ENCODE measurements at places on chromosomes 16 and 17.

DNA sequence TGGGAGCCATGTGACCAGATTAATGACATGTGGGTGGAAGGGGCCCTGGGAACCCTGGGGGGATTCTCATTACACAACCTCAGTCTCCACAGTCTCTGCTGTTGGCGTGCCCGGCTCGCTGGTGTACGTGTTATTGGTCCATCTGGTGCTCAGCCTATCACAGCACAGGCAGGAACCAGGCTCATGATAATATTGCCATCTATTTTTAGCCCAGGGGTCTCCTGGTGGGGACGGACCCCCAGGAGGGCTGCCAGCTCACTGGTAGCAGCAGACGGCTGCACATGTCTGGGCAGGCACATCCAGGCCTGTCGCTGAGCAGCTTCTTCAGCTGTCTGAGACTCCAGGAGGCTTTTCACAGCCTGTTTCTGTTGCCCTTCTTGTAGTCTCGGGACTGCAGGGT, 123.8 kb downstream of the RAB11FIP4 start:
- DNase-seq, result no peak

- no peak for DNase-seq
Observed at GRCh38 chr17:1920948-1921351, 91.1 kb downstream of the RPA1 start.

DNA sequence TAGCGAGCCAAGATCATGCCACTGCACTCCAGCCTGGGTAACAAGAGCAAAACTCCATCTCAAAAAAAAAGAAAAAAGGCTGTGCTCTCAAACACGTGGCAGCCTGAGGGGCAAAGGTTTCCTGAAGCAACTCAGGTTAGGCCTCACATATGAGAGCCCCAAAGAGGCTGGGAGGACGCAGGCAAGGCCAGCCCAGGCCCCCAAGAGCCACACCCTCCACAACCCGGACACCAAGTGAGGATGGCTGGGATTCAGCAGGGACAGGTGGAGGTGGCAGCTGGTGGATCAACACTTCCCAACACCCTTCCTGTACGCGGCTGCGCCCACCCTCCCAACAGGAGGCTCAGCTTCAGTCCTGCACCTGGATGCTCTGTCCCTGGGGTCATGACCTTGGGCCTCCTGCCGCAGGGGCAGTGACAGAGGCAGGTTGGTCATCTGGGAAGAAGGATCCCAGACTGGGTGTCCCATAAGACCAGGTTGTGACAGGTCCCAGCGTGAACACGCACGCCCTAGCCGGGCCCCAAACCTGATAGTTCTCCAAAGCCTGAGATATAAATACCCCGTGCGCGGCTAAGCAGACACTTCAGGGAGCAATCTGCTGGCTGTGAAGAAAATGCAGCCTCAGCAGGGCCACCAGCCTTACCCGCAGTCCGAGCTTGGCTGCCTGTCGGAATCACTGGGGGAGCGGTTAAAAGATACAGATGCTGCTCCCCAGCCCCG, 78.1 kb downstream of the TIMM22 start:
- DNase-seq, result no peak

- no peak for DNase-seq
Observed at GRCh38 chr17:60439501-60439900, 17.2 kb downstream of the CHCT1 start.

GRCh38 chr17:31309556-31309955, 4.3 kb downstream of the EVI2B start:
- no peak for DNase-seq

GRCh38 chr16:30658731-30659506, 688 bp downstream of the FBRS start:
- DNase-seq, result peak; percentile 91

DNA sequence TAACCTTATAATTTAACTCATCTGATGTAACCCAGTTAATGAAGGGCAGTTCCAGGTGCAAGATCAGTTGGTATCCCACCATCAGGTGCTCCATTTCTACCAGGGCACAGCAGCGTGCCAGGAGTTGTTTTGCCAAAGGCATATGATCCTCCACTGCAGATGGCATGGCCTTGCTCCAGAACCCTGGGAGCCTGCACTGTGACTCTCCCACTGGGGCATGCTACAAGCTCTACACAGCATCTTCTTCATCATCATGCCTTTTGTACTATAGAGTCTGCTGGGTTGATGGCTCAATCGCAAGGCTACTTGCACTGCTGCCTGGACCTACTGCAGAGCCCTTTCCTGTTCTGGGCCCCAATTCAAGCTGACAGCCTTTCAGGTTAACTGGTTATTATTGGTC, 11.3 kb upstream of the MAPT start:
- DNase-seq, result no peak

DNA sequence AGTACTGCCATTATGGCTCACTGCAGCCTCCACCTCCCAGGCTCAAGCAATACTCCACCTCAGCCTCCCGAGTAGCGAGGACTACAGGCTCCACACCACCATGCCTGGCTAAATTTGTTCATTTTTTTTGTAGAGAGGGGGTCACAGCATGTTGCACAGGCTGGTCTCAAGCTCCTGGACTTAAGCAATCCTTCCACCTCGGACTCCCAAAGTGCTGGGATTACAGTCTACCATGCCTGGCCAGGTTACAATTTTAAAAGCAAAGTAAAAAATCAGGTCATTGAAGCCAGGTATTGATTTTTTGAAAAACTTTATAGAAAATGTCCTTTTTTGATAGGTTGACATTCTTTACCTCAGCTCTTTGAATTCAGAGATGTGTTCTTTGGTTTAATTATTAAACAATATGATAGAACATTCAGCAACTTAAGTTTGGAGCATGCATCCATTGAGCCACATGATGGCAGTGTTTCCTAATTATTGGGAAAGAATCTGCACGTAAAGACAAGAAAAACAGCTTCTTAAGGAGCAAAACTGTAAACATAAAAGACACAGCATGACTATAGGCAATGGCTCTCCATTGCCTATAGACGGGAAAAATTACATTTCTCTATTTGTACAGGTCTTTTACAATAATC, 1.7 kb upstream of the SLC16A11 start:
- no peak for DNase-seq

- no peak for DNase-seq
Observed at GRCh38 chr16:27737513-27737912, 187.6 kb downstream of the KATNIP start.

DNA sequence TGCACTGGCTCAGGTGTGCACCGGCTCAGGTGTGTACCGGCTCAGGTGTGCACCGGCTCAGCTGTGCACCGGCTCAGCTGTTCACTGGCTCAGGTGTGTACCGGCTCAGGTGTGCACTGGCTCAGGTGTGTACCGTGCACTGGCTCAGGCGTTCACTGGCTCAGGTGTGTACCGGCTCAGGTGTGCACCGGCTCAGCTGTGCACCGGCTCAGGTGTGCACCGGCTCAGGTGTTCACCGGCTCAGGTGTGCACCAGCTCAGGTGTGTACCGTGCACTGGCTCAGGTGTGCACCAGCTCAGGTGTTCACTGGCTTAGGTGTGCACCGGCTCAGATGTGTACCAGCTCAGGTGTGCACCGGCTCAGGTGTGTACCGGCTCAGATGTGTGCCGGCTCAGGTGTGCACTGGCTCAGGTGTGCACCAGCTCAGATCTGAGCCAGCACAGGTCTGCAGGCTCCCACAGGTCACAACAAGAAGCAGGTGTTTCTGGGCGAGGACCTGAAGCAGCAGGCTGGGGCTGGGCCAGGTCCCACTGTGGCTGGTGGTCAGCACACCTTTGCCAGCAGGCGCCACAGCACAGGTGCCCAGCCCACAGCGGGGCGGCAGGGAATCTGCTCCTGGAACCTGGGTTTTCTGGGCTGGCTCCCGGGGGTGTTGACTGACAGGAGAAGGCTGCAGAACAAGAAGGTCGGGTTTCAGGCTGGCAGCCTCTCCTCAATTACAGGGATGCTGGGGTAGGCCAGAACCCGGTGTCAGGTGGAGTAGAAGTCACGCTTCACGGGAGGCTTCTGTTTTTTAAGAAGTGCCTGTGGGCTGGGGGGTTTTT, 17.2 kb downstream of the METRNL start:
- no peak for DNase-seq

- no peak for DNase-seq
Observed at GRCh38 chr16:65548470-65548869, 426.6 kb upstream of the CDH11 start.

DNA sequence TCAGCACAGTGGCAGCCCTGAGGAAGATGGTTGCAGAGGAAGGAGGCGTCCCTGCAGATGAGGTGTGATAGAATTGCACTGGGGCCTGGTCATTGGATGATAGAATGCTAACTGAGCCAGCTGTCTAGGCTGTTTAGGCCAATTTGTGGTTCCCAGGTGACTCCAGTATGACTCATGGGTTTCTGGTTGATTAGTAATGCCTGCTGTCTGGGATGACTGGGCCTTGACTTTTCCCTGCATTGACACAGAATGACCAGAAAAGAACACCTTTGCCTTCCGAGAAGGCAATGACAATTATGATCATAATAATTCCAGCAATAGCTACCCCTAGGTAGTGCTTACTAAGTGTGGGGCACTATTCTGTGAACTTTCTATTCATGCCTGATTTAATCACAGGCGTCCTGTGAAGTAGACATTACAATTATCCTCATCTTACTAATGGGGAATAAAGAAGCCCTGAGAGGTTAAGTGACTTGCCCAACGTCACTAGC, 31.5 kb downstream of the USP43 start:
- DNase-seq, result no peak

DNA sequence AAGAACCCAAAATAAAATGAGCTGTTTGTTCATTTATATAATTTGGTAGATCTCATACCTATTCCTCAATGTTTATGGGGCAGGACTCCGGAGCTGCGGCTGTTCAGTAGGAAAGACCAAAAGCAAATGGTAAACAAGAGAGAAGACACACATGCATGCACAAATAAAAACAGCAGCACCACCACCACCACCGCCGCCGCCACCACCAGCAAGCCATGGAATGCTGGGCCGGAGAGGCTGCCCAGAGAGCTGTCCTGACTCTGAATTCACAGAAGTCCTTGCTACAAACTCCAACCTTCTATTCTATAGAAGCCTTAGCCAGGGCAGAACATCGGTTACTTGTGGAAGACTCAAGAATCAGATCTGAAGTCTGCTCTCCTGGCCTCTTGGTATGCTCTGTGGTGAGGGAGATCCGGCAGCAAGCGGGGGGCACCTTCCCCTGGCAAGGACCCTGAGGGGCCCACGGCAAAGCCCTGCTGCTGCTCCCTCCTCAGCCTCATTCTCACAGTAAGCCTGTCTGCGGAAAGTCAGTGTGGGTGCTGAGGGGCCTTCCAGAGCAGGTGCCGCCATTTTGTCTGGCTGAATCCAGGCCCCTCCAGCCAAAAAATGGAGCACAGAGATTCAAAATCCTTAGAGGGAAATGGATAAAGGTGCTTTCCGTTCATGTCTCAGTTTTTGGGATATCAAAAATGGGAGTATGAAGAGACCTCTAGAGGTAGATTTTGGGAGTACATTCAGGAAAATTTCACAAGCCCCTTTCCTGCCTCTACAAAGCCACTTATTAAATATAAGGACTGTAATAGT, 6.4 kb upstream of the FOXJ1 start:
- DNase-seq, result no peak

Measured in AG09309 (cell line).